ENCODE measurements at places on chromosomes 7 and 10.

GRCh38 chr7:135326636-135327280 is 93.1 kb downstream of the STRA8 start:
- no peak for DNase-seq

DNA sequence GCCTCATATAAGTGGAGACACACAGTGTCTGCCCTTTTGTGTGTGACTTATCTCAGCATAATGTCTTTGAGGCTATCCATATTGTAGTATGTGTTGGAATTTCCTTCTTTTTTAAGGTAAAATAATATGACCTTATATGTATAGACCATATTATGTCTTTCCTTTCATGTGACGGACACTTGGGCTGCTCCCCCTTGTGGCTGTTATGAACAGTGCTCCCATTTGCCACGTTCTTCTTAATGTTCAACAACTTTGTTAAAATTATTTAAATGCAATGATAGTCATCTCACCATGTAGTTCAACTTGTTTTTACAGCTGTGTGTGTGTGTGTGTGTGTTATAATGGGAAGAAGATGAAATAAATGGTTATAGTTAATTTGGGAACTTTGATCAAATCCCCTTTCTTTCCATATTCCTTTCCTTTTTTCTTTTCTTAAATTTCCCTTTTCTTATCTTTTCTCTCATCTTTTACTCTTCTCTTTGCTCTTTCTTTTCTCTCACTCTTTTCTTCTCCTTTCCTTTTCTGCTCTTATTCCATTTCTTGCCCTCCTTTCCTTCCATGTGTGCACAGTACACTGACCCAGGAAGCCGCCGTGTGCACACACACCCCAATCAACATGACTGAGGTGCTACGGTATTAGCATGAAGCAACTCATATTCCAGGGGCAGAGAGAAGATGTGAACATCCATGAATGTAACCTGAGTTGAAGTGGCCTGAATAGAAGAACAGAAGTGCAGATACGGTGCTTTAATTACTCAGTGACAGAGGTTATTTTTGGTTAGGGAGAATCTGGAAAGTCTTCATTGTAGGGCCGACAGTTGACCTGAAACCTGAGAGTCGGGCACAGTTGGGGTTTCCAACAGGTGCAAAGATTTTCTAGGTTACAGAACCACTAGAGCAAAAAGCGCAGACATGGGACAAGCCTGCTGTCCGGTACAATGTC is 596.6 kb downstream of the SDK1 start:
- no peak for DNase-seq

- DNase-seq: no peak
Observed at GRCh38 chr10:114303556-114303955, 64.5 kb downstream of the VWA2 start.

DNA sequence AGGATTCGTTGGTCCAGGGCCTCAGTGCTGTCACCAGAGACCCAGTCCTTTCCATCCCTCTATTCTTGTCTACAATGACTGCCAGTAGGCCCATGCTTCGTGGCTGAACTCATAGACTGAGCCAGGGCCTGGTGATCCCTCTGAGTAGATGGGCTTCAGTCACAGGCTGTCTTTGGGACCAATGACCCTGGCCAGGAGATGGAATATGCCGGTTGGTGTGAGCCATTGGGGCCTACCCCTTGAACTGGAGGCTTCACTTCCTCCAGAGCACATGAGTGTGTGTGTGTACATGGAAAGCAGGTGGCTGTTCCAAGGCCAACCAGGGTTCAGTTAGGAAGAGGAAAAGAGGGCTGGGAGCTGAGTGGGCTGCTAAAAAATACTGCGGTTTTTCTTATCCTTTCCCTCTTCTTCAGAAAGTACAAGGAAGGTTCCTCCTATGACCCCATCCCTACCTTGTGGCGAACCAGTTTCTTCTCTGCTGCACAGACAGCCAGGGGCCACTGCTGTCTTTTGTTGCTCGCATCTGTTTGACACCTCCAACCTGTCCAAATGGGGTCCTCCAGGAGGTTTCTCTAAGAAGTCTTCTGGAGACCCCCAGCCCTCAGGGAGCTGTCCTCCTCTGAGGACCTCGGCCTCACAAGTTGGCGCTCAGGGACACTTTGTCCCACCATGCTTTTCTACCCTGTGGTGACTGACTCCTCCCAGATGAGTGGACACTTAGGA is 36.6 kb downstream of the ADRA2A start:
- no peak for DNase-seq

GRCh38 chr7:149081914-149082313 is 8.6 kb downstream of the ZNF786 start:
- no peak for DNase-seq

- DNase-seq: no peak
Observed at GRCh38 chr7:3914051-3914775, 613.2 kb downstream of the SDK1 start.

DNA sequence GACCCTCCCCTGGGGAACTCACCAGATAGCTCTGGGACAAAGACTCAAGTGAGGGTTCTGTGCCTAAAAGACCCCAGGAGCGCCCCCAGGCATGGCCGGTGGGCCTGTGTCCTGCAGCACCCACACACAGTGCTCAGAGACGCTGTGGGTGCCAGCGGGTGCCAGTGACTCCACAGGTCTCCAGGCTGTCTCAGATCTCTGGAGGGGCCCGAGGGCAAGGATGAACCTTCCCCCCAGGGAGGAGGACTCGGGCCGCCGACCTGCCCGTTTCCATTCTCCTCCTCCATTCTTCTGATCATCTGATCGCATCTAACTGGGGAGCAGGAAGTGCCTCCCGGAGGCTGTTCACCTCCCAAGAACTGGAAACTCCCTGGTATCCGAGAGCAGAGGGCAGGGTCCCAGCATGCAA is 980 bp downstream of the ADAM8 start:
- DNase-seq: no peak

DNA sequence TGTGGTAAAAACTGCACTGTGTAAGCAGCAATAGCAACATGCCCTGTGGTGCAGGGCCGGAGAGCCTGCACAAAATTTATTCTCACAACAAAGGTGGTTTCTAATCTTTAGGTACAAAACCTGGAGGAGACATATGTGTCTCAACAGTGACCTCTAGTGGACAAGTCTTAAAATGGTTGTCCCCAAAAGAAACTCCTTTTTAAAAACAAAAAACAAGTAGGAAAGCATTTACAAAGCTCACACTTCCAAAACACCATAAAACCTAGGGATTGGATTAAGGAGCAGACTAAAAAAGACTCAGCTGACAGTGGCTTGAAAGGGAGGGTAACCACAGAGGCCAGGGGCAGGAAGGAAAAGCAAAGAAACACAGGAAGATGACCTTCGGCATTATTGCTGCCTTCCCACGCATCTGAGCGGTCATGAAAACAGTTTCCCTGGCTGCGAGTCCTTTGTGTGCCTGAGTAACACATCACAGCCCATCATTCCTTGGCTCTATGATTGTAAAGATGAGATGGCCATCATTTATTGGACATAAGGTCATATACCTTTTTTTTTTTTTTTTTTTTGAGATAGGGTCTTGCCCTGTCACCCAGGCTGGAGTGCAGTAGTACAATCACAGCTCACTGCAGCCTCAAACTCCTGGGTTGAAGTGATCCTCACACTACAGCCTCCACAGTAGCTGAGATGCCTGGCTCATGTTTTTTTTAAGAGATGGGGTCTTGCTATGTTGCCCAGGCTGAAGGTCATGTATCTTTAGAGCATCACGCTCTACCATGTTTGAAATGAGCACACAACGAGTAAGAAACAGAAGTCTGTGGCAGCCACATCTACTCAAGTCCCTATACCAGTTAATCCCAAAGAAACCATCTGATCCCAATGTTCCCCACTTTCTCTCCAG is 39.5 kb downstream of the RSU1 start:
- DNase-seq: no peak
